ENCODE measurements at places on chromosomes 6 and 20. TPM values are rescaled to one million over a fixed set of nuclear protein-coding genes. Genes with fewer than 3 reads are reported as not detected.

The GPLD1 gene
- 0.17 TPM for total RNA-seq

The OR2H2 gene
- not detected for total RNA-seq

The RBM39 gene
- total RNA-seq = 250 TPM

The CLPSL1 gene
- not detected for total RNA-seq

The INSM1 gene
- total RNA-seq = not detected

The SCRT2 gene
- not detected for total RNA-seq

DNA sequence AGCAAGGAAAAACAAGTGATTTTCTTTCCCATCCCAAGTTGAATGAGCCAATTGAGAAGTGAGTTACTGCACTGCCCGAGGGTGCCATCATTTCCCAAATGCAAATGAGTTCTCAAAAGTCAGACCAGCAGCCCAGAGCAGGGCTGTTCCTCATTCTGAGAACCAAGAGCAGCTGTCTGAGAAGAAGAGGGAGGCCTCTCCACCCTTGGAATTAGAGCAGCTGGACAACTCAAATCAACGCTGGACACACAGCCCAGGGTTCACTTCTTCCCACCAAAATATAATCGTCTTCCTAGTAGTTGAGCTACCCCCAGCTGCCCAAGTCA is 4.6 kb upstream of the PREX1 start:
- DNase-seq = no peak

DNA sequence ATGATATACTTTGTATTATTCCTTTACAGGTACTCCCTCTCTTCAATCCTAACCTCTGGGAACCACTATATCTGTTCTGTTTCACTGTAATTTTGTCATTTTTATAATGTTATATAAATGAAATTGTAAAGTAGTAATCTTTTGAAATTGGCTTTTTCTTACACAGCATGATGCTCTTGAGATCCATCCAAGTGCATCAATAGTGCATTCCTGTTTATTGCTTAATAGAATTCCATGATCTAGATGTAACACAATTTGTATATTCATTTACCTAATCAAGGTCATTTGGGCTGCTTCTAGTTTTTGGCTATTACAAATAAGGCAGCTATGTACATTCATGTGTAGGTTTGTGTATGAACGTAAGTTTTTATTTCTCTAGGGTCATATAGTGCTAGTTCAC is 174.6 kb downstream of the KHDC1L start:
- DNase-seq = no peak

DNA sequence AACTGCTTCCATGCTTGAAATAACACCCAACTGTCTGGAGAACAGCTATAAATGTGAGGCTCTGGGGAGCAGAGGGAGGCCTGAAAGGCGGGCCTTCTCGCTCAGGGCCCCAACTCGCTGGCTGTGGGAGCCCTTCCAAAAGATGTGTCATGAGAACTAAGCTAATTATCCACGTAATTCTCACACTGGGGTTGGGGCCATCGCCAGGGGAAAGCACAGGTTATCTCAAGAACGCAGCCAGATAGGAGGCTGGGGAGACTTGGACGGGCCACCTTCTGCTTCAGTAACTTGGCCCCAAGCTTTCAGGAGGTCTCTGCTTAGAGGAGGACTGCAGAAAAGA is 1.6 kb downstream of the PXDC1 start:
- peak; percentile 82 for DNase-seq

DNA sequence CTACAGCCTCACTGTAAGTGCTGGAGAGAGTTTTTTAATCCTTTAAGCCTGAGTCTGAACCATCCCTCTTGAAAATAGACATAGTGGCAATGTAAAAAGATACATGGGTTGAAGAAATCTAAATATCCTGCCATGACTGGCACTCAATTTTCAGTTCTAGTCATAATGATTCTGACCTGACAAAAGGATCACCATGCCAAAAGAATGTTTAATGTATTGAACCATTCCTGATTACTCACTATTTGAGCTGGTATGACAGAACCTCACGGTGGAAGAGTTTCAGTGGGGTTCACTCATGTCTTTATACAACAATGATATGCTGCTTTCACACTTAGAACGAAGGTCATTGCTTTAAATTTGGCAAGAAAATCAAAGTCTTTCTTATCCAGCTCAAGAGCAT is 93.4 kb downstream of the HIVEP2 start:
- no peak for DNase-seq

DNA sequence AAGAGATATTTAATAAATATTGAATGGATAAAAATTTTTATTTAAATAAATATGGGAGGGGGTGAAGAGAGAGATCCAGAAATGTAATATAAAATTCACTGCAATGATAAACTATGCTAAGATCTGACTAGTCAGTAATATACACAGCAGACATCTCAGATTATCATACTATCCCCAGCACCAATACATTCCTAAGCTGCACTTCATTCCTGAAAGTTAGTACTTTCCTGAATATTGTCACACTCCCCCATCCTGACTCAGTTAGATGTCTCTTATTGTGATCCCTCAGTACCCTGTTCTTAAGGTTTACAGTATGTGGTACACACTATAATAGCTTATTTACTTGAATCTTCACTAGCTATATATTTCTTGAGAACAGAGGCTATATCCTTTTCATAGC is 88.3 kb upstream of the KCNQ5 start:
- DNase-seq = no peak

DNA sequence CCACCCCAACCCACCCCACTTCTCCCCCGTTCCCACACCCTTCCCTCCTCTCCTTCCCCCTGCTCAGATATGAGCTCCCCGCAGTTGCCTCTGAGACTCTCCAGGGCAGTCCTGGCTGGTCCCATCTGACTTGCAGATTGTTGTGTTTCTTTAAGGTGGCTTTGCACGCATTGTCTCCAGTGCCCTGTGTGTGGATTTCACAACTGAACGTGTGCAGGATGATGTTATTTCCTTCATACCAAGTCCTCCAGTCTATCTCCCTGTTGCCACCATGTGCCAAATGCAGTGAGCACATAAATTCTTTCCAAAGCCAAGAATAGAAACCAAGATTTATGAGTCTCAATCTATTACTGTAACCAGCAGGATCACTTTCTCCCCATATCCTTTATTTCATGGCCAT is 79.1 kb downstream of the TMEM242 start:
- peak; percentile 48 for DNase-seq

- DNase-seq = no peak
Observed at GRCh38 chr6:6683969-6684833, 95.7 kb downstream of the LY86 start.

DNA sequence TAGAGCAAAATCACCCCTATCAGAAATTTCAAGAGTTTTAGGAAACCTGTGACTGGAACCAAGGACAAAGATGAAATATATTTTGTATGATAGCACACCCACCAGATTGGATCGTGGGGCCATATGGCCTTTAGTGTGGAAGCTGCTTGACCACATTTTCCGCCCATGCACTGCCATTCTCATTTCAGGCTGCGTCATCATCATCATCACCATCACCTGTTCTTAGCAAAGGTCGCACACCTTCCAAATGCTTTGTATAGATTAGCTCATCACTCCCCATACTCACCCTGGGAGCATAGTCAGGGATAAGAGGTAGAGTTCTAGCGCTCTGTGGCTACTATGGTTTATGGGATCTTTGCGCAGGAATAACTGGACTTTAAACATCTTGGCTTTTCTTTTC is 185.7 kb downstream of the MTHFD1L start:
- no peak for DNase-seq

GRCh38 chr6:103797738-103798137 is 1062.0 kb downstream of the HACE1 start:
- peak; percentile 51 for DNase-seq

GRCh38 chr6:17865243-17865642 is 122.2 kb downstream of the KIF13A start:
- DNase-seq = peak; percentile 44
